Smooth muscle cell of the brain vasculature (primary cell): ENCODE measurements at places on chromosomes 1 and 21.

- DNase-seq, result no peak
Measured at GRCh38 chr1:51518033-51518585, 957 bp downstream of the EPS15 start.

GRCh38 chr1:33180226-33180910, 1.5 kb downstream of the TRIM62 start:
- peak; percentile 76 for DNase-seq

DNA sequence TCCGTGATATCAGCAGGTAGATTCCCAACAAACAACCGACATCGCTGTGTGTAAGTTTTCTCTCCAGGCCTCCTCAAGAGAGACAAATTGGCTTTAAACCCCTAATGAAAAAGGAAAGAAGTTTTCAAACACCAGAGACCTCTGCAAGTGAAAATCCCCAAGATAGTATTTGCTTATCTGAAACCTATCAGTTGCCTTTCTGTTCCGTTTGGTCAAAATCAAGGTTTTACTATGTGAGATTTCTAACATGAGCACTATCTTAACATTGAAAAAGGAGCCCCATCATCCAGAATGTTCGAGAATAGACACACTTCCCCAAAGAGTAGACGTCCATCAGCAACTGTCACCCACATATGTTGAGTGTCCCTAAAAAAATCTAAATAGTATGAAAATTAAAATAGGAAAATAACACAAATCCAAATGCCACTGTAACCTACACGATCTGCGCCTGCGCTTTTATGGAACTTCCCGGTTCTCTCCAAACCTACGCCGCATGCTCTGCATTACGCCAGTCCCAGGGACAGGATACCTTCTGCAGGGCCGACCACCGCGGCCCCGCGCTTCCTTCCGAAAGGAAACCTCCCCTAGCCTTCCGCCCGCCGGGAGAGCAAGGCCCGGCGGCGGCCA, 1.4 kb downstream of the SFPQ start:
- no peak for DNase-seq

DNA sequence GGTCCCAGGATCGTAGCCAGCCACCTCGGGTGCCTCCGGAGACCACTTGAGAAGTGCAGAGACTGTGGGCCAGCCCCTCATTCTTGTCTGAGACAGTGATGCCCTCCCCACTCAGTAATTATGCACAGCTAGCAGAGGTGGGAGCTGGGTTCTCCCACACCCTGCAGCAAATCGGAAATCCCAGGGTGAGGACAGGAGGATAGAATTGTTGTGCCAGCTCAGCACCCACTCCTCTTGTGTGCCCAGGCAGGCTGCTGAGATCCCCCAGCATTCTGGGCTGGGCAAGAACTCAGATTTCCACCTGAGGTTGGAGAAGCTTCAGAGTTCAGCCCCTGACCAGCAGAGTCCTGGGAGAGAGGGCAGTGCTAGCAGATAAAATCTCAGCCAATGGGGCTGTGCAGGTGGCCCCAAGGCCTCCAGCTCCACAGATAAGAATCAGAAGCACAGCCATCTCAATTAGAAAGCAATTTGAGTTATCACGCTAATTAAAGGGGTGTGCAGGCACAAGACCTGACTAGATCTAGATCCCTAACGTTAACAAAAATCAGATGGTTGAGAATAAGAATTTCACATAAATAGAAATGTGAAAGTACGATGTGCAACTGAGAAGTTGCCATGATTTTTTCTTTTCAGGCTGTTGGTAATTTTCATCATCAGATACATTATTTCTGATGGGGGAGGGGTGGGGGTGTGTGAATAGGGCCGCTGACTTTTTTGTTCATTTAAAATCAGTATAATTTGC, 45.5 kb upstream of the IRF2BP2 start:
- no peak for DNase-seq

DNA sequence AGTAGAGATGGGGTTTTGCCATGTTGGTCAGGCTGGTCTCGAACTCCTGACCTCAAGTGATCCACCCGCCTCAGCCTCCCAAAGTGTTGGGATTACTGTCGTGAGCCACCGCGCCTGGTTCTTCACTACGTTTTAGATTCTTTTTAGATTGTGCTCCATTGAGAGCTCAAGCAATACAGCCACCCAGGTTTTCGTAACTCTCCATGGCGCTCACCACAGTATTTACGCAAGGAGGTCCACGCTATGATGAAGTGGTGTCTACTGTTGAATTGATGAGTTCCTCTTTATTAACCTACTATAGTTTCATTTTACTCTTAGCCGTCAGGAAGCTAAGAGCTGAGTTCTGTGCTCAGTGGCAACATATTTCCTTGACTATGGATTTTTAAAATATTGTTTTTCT, 1.8 kb upstream of the KIF1B start:
- no peak for DNase-seq

- no peak for DNase-seq
Measured at GRCh38 chr1:65253800-65254319, 55.5 kb upstream of the DNAJC6 start.

GRCh38 chr1:80987106-80987505, 813.6 kb upstream of the ADGRL2 start:
- DNase-seq, result no peak
